ENCODE measurements at places on chromosomes 5 and 9.

DNA sequence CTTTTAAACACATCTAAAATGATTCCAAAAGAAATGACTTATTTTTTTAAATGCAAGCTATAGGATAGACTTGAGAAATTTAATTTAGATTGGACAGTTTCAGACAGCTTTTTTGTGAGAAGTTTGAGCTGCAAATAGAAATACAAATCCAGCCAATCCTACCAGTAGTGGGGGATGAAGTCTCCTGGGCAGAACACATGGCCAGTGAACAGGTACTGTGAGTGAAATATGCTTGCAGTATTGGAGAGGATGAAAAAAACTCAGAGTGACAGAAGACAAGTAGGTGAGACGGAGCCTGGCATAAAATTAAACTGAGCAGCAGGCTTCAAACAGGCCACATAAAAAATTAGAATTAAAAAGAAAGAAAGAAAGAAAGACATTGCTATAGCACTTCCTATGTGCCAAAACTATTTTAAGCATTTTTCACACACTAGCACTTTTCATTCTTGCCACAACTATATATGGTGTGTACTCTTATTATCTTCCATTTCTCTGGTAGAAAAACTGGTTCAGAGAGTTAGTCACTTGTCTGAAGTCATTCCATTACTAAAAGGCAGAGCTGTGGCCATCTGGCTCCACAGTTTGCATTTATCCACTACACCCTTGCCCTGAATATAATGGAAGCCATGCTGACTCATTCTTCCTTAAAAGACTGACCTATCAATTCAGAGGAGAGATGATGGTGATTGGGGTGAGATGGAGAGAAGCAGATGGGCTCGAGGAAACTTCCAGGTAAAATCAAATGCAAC is 310.2 kb upstream of the CTNND2 start:
- DNase-seq = no peak

GRCh38 chr5:91301106-91301846 is 81.8 kb downstream of the ARRDC3 start:
- DNase-seq = peak; percentile 51

- no peak for DNase-seq
These were observed 16.4 kb upstream of the ARSB start for GRCh38 chr5:79001471-79001870.

GRCh38 chr5:76805821-76806505 is 12.9 kb upstream of the F2RL1 start:
- DNase-seq = peak; percentile 96

DNA sequence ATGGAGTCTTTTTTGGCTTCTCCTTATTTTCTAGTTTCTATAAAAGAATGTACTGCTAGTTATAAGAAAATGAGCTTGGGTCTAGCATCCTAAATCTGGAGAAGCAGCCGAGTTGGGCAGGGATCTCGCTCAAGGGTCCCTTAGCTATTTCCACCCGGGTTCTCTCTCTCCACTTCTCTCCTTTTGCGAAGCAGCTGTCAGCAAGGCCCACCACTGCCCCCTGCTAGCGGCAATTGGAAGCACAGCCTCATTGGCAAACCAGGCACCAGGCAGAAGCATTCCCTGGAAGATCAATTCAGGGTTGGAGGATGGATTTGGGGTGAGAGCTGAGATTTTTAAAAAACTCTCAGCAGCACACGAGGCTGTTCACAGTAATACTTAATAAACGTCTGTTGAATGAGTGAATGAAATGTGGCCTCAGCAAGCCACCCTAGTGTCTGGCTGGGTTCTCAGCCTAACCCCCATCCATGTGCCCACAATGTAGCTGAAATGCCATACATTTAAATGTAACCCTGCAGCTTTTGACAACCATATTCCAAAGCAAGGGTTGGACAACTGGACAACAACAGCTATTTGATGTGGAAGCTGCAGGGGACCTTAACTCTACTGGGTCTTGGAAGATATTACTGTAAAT is 34.6 kb upstream of the TNIP1 start:
- peak; percentile 48 for DNase-seq

GRCh38 chr5:96821260-96821916 is 13.6 kb upstream of the ERAP1 start:
- DNase-seq = peak; percentile 28

DNA sequence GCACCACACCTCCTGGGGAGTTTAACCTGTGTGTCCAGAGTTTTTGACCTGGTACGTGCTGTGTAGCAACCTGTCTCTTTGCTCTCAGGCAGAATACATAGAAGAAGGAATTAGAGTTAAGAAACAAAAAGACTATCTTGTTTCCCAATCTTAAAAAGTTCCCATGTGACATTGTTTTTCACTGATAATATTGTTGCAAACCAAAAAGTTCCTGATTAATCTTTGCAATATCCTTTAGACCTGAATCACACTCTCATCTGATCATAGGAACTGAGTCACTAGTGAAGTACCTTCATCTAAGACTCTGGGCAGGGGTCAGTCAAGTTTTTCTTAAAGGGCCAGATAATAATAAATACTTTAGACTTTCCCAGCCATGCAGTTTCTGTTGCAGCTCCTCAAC is 35.1 kb downstream of the BASP1 start:
- DNase-seq = no peak

- DNase-seq = no peak
These were observed 31.8 kb downstream of the ABCA1 start for GRCh38 chr9:104896131-104896530.

DNA sequence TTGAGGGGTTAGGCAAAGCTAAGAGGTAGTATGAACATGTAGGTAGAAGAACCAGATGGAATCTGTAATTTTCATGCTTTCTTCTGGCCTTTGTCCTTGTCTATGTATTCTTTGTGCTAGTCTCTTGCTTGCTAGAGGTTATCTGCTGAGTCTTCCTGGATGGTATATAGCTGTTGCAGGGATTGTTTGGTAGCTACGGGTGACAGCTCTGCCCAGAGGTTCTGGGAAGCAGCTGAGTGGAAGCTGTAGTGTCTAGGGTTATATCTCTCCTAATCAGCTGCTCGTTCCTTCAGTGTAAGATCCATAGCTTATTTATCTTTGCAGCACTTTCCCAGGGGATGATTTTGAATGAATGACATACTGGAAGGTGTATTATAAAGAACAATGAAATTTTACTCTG is 100.3 kb downstream of the ATG10 start:
- DNase-seq = no peak

DNA sequence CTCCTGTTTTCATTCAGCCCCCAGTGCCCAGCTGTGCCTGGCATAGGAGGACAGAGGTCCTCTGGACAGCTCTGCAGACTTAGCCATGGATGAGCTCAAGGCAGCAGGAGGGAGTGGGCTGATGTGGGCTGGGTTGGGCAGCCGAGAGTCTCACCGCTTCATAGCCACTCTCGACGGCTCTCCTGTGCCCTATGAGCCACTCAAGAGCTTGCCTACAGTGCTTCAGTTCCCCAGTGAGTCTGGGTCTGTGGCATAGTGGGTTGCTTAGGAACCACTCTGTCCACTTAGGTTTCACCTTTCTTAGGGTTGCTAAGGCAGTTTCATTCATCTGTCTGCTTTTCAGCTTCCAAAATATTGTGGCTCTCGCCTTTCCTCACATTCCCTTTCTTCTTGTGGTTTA is 296.8 kb downstream of the ICE1 start:
- no peak for DNase-seq

GRCh38 chr9:19184144-19184917 is 46.2 kb upstream of the DENND4C start:
- peak; percentile 75 for DNase-seq

GRCh38 chr5:135236228-135236907 is 162.7 kb downstream of the MACROH2A1 start:
- DNase-seq = no peak

DNA sequence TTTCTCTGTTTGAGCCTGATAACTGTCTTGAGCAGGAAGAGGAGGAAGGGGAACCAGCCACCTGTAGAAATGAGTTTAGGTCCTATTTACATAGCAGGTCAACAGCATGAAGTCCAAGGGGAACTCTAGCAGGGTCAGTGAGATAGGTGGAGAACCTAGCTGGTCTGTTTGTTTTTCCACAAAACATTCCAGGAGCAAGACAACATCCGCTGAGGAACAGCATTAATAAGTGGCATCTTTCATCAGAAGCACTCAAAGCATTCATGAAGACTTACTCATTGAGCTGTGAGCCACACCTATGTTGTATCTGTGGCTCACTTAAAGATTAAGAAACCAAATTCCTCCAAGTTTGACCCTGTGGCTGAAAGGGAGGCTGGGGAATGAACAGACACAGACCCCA is 115.9 kb downstream of the ACTBL2 start:
- DNase-seq = peak; percentile 42

GRCh38 chr5:178090856-178091255 is 22.5 kb upstream of the N4BP3 start:
- DNase-seq = no peak

GRCh38 chr9:121232251-121232650 is 30.6 kb upstream of the RAB14 start:
- DNase-seq = no peak
